ENCODE measurements at places on chromosomes 2 and 18.

- DNase-seq, result no peak
These were observed 164.3 kb downstream of the MIB1 start for GRCh38 chr18:21904856-21905255.

DNA sequence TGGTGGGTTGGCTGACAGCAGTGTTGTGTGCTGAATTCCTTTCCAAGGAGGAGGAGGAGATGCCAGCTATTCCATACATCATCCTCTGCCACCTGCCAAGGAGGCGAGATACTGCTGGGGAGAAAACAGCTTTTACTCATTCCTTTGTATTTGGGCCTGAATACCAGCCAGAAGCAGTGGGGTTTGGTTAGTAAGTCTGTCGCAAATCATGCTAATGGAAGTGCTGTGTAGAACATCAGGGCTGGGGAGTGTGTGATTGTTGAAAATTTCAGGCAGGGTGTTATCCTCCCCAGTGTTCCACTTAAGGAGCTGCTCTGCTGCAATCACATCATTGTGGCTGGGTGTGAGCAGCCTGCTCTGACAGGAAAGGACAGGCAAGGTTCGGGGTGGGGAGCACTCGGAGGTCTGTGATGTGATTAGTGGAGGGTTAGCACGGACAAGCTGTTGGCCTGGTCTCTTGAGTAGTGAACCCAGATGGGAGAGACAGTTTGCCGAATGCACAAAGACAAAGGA, 128.2 kb upstream of the DLX2 start:
- no peak for DNase-seq

- DNase-seq, result no peak
These were observed 82.6 kb downstream of the DGKD start for GRCh38 chr2:233436691-233437438.

- no peak for DNase-seq
These were observed 72.0 kb downstream of the CDH7 start for GRCh38 chr18:65822826-65823225.

GRCh38 chr2:70702711-70703395, 65.1 kb downstream of the ADD2 start:
- no peak for DNase-seq

- no peak for DNase-seq
These were observed 303.8 kb upstream of the KLHL14 start for GRCh38 chr18:33076601-33077000.

- peak; percentile 61 for DNase-seq
These were observed 20.9 kb upstream of the COL6A3 start for GRCh38 chr2:237434866-237435311.

DNA sequence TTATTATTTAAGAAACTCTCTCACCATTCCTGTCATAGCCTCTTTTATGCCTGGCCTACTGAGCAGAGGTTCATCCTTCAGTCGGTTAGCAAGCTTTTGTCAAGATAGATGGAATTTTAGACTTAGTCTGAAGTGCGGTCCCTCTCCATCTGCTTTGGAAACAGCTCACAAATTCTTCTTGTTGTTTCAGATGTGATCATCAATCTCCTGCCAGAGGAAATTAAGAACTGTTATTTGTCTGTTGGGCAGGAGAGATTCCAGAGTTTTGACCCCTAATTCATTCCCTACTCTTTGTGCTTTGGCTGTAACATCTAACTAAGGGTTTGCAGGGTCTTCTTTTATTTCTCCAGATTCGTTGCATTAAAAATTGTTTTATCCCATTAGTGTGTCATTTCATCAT, 56.4 kb downstream of the LRRTM1 start:
- DNase-seq, result no peak

GRCh38 chr2:3105814-3106569, 271.6 kb downstream of the EIPR1 start:
- DNase-seq, result no peak

GRCh38 chr2:56476509-56477071, 292.8 kb downstream of the CCDC85A start:
- no peak for DNase-seq

Data from stimulated activated CD4-positive, alpha-beta T cell treated with anti-CD3 and anti-CD28 coated beads, Interleukin-15, amount 100 ng/mL, for 1 hour (primary cell).